ENCODE measurements at places on chromosomes 13 and 19. TPM values are rescaled to one million over a fixed set of nuclear protein-coding genes. Genes with fewer than 3 reads are reported as not detected.
A peak's percentile ranks its signal among the peaks of the same experiment; 100 is the strongest.

- DNase-seq = peak; percentile 47
Measured at GRCh38 chr19:16386619-16387240, 62.1 kb downstream of the KLF2 start.

DNA sequence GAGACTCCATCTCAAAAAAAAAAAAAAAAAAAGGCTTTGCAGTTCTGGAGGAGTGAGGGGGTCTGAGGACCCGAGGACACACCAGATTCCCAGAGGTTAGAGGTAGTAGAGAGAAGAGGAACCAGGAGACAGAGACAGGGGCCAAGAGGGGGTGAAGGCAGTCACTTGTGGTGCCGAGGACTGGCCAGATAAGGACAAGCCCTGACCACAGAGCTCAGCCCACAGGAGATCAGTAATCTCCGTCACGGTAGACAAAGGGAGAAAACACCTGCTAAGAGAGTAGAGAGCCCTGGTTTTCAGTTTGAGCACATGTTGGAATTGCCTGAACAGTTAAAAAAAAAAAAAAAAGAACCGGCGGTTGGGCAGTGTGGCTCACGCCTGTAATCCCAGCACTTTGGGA is 1.7 kb upstream of the PRAM1 start:
- no peak for DNase-seq

DNA sequence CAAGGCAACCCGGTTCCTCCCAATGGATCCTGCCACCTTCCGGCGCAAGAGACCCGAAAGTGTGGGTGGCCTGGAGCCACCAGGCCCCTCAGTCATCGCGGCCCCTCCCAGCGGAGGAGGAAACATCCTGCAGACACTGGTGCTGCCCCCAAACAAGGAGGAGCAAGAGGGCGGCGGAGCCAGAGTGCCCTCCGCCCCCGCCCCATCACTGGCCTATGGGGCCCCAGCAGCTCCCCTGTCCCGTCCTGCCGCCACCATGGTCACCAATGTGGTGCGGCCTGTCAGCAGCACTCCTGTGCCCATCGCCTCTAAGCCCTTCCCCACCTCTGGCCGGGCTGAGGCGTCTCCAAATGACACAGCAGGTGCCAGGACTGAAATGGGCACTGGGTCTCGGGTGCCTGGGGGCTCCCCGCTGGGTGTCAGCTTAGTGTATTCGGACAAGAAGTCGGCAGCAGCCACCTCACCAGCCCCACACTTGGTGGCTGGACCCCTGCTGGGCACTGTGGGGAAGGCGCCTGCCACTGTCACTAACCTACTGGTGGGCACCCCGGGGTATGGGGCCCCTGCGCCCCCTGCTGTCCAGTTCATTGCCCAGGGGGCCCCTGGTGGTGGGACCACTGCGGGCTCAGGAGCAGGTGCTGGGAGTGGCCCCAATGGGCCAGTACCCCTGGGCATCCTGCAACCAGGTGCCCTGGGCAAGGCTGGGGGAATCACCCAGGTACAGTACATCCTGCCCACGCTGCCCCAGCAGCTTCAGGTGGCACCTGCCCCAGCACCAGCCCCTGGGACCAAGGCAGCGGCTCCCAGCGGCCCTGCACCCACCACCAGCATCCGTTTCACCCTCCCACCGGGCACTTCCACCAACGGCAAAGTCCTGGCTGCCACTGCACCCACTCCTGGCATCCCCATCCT is 11.2 kb upstream of the PRR19 start:
- DNase-seq = peak; percentile 47

- no peak for DNase-seq
Measured at GRCh38 chr19:52533901-52534300, 6.4 kb downstream of the ZNF808 start.

DNA sequence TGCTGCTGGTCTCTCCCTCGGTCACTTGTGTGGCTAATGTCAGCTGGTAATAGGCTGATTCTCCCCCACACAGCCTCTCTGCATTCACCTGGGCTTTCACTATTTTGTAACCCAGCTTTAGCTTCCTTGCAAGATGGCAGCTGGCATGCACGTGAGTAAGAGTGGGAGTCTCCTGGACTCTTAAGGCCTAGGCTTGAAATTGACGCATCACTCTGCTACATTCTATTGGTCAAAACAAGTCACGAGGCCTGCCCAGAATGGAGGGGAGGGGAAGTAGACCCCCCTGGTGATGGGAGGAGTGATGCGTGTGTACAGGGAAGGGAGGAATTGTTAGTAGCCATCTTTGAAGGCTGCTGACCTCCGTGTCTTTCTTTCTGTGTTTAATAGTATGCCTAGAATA is 24.9 kb upstream of the PNMA8B start:
- DNase-seq = no peak

DNA sequence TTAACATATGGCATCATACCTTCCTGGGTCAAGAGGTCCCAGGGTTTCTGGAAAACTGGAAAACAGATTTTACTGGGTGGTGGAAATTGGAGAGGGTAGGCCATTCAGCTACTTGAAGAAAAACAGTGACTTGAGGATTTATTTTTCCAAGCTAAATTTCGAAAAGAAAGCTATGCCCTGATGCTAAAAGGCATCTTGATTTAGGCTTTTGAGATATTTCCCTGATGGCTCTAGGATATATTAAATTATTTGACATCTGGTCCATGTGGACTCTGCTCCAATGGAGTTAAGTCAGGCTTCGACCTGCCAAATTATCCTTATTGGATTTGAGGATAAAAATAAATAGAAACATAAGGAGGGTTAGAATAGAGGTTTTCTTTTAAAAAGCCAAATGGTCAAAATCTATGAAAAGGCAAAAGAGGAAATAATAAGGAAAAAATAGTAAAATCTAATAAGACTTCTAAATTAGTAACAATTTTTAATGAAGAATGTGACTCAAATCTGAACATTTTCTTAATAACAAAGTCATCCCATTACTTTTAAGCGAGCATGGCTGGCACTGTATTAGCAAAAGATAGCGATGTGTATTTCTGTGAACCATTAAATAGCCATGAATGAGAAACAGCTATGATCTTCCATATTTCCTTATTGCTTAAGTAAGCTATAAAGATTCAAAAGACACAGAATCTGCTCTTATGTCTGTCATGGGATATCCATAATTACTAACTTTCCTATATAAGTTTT is 190.0 kb upstream of the MIR17HG start:
- no peak for DNase-seq

Gene ZNF471
- total RNA-seq = 18.0 TPM

Gene FCGBP
- total RNA-seq = 43.6 TPM

Gene POLR1D
- total RNA-seq = 168 TPM

Gene FOXA3
- total RNA-seq = not detected

Gene TMEM272
- 0.08 TPM for total RNA-seq

Gene CGB8
- total RNA-seq = not detected
